GM12891 (cell line): ENCODE measurements at places on chromosomes 11 and 22.

DNA sequence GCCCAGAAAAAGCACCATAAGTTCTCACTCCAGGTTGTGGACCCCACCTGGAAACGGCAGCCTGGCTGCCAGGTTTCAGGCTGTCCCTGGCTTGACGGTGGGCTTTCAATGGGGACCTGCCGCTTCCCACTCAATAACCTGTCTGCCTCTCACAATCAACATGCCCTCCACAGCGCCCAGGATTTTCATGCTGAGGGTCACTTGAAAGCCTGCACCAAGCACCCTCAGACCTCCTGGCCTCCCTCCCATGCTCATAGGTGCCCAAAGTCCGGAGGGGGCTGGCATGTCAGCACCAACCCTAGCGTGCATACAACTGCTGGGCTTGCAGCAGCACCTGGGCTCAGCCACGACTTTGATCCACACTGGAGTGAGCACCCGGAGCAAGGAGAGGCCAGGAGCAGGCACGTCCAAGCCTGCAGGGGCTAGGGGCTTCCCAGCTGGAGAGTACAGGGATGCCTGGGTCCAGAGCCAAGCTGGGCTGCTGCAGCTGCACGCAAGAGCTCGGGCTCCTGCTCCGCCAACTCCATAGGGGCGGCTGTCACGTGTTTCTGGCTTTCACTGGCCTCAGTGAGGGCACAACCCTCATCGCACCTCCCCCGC is 1214.3 kb upstream of the RAG2 start:
- no peak for DNase-seq

DNA sequence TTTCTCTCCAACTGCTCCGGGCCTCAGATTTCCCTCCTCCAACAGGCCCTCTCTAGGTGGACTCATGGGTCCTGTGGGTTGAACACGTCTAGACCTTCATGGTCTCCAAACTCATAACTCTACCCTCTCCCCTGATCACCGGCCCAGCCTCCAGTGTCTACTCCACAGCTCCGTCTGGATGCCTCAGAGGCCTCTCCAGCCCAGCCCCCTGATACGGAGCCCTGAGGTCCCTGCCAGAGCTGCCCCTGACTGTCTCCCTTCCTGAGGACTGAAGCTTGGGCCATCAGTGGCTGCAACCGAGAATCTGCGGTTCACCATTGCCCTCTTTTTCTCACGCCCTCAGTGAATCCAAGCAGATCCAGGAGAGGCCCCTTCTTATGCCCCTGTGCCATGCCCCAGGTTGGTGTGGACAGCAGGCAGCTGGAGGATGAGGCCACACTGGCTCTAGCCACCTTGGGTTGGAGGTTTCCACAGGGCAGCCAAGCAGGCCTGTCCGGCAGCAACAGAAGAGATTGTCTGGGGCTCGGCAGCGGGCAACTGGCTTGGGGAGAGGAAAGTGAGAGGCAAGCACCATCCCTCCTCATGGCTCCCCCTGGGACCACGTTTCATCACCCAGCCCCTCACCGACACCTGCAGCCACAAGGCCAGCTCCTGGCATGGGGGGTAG is 104.6 kb upstream of the FGF3 start:
- DNase-seq = no peak

DNA sequence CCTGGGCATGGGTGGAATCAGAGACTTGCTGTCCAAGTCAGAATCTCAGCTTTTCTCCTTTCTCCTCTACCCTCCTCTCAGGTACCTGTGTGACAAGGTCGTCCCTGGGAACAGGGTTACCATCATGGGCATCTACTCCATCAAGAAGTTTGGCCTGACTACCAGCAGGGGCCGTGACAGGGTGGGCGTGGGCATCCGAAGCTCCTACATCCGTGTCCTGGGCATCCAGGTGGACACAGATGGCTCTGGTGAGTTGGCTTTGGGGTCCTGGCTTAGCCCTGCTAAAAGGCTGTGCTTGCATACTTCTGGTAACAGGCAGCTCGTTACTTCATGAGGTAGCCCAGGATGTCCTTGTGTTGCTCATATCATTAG is 10.7 kb downstream of the MCM5 start:
- DNase-seq = no peak

- no peak for DNase-seq
Observed at GRCh38 chr11:134743820-134744195, 331.8 kb upstream of the B3GAT1 start.

- no peak for DNase-seq
Observed at GRCh38 chr11:18522388-18522787, 4.4 kb downstream of the TSG101 start.

GRCh38 chr11:8838248-8838647 is 72.7 kb upstream of the AKIP1 start:
- no peak for DNase-seq

DNA sequence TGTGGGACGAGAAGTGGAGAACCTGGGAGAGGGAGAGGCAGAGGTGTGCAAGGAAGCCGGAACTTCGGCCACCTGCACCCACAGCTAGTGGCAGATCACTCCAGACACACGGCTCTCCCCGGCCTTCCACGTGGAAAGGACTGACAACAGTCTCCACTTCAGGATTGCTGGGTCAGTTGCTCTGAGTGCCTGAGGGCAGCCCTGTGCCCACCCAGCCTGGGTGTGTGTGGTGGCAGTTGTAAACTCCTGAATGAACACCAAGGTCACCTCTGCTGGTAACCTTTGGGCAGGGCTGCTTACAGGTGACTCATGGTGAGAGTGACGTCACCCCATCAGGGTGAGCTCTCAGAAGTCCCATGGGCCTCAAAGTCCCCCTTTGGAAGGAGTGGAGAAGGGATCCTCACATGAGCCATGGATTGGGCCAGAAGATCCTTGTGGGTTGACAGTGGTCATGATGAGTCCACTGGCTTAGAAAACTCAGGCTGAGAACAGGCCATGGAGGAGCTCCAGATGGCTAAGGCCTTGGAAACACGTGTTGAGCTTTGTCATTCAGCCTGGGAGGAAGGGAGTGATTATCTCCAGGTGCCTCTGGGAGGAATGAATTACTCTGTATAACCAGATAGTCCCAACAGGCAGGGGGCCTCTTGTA is 71.3 kb downstream of the BCR start:
- DNase-seq = no peak

- DNase-seq = no peak
Observed at GRCh38 chr22:41469218-41469851, 418 bp downstream of the ACO2 start.

GRCh38 chr11:59173080-59173963 is 1.4 kb downstream of the DTX4 start:
- no peak for DNase-seq

DNA sequence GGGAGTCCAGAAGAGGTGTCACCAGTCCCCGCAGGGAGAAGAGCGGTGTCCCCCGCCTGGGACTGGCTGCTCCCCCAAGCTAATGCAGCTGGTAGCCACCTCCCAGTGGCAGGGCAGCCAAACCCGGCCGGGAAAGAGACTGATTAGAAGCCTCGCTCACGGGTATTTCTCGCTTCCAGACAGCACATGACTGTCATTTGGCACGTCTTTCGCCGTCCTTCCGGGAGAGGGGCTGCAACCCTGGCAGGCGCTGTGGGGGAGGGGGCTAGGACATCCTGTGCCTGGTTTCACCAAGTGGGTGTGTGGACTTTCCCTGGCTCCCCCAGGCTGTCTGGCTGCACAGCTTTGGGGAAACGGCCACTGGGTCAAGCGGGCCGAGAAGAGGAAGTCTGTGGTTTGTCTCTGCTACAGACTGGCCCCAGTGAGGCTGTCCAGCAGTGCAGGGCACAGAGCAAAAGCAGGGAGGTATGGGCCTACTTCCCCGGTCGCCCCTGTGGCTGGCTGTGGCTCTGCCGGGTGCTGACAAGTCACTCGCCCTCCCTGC is 3.8 kb downstream of the CD81 start:
- DNase-seq = no peak

- no peak for DNase-seq
Observed at GRCh38 chr22:40043081-40043480, 48.3 kb downstream of the FAM83F start.

DNA sequence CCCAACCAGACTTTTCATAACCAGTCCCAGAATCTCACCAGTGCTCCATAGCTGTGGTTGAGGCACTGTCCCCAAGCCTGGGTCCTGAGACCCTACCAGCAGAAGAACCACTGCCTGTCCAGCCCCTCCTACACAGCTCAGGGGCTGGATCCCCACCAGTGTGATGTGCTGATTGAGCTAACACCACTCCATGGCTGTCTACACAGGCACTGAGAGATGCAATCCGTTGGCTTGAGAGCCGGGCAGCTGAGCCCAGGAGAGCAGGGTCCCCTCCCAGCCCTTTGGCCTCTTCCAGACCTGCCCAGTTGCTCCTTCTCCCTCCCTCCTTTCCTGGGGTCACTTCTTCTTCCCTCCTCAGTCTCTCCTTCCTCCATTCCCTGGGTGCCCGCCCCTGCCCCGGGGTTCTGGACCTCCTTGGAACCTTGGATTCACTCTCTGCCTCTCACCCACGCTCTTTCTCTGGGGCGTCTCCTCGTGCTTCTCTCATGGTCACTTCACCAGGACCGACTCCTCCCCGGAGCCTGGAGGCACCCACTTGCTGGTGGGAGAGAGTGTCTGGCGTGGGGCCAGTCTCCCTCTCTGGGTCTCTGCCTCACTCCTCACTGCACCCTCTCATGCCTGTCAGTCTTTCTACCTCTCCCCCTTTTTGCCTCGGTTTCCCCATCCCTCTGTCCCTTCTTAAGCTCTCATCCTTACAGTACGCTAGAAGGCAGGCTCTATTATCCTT is 706 bp upstream of the SCYL1 start:
- DNase-seq = no peak

GRCh38 chr11:900545-900944 is 10.1 kb downstream of the CHID1 start:
- DNase-seq = no peak

DNA sequence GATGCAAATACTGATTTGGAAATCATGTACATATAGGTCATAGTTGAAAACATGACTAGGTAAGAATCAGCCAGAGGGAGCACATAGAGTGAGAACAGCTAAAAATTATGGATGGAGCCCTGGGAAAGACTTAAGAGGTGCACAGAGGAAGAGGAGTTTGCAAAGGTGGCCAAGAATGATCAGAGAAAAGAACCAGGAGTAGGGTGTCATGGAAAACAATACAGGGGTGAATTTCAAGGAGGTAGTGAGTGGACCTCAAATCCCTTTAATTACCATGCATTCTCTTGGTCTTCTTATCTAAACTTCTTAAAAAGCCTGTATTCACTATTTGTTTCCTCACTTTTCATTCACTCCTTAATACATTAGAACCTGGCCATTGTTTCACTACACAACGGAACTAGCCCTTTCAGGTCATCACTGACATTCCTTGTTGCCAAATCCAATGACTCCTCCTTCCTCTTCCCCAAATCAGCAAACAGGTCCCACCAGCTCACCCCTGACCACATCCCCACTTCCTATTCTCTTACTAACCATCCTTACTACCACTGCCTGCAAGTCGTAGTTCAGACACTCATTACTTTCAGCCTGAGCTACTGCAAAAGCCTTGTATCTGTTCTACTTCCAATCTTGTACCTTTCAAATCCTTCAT is 22.6 kb downstream of the BUD13 start:
- DNase-seq = no peak
